ENCODE measurements at places on chromosomes 13 and 19.

DNA sequence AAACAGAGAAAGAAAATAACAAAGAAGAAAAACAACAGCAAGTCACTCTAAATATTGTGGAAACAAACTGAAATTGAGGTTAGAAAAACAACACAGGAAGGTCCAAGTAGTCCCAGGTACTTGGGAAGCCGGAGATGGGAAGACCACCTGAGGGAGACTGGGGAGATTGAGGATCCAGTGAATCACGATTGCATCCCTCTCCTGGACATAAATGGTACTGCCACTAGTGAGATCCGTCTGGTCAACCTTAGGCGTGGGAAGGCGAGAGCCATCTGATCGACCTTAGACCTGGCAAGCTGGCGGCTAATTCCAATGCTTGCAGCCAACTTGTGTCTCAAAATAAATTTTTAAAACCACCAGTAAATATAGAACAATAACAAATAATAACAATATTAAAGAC is 81.9 kb downstream of the ZNF726 start:
- DNase-seq: no peak

DNA sequence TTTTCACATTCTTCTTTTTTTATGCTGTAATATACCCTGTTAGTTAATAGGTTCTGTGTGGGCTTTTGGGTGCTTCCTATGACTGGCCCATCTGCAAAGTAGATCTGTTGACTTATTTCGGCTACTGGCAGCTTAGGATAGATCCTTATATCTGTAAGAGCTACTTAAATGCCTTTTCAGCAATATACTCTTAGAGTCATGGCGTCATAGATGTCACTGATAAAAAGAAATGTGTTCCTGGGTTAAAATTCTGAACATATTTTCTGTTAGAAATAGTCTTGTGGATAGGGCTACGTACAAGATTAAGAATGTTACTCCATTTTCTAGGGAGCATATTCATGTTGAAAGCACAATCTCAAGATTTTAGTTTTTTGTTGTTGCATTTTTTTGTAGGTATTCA is 4.7 kb downstream of the AKAP11 start:
- no peak for DNase-seq

DNA sequence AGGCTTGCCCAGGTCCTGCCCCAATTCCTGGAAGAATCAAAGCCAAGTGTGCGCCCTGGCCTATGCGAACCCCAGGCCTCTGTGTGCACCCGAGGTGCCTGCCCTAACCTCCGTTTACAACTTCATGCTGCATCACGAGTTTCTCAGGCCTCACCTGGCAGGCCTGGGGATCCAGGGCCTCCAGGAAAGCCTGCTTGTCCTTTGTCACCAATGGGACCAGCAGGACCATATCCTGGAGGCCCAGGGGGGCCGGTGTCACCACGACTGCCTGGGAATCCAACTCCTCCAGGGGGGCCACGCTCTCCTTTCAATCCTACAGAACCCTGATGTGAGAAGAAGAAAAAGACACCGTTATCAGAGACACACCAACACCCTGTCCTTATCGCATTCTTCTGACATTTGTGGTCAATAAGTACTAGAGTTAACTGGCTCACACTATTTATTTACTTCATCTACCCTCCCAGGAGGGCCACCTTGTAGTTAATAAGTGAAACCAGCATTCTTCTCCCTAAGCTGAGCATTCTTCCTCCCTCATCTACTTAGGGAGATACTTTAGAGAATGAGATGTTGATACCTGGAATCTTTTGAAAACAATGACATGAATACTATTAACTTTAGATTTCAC is 120.6 kb downstream of the COL4A1 start:
- no peak for DNase-seq

- DNase-seq: no peak
Measured at GRCh38 chr19:6568010-6568526, 22.9 kb downstream of the CD70 start.

DNA sequence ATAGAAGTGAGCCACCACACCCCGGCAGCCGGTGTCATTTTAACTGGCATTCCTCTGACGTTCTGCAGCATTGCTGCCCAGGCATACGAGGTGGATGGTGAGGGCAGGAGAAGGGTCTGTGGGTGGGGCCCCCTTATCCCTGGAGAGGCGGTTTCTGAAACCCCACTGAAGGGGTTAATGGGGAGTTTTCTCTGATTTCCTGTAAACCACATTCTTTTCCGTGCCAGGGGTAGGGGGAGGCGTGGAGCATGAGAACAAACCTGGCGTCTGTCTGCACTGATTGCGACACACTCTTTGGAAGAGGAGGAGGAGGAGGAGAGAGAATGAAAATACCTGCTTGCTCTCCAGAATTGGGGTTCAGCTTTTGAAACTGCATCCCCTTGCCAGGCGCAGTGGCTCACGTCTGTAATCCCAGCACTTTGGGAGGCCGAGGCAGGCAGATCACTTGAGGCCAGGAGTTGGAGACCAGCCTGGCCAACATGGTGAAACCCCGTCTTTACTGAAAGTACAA is 2.7 kb upstream of the C3 start:
- DNase-seq: peak; percentile 42

- no peak for DNase-seq
Measured at GRCh38 chr13:41139296-41139966, 6.8 kb upstream of the KBTBD6 start.

DNA sequence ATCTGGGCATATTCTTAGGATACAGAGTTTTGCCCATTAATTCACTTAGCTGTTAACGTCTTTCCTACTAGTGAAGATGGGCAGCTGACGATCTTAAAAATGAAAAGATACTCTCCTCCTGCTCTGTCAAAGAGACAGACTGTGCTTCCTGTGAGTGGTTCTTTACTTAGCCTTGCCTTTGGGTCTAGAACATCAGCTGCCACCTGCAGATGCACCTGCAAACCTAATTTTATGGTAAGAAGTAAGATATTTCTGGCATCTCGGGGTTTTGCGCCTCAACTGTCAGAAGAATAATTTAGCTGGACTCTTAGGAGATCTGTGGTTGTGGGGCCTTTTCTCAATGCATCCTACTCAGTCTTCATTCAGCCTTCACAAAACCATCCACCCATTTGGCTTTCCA is 36.2 kb downstream of the TRPC4 start:
- DNase-seq: no peak

Measured in AG08395 (cell line).